RKO (cell line): ENCODE measurements at places on chromosomes 4 and X.

DNA sequence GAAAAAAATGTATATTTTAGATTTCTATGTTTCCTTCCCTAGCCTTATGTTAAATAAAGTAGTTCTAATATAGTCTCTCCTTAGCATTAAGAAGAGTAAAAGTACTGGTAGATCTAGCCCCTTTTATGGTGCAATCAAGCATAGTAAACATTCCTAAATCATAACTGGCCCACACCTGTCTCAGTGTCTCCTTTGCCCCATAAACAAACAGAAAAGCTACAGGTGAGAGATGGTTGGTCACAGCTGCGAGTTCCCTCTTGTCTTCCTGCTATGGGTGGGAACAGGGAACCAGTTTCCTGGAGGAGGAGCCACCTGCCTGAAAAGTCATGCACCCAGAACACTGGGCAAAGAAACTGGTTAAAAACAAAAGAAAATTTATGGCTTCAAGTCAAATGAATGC lies 16.6 kb downstream of the SOWAHB start:
- no peak for DNase-seq

GRCh38 chr4:110533940-110534339 lies 58.0 kb downstream of the ENPEP start:
- DNase-seq, result peak; percentile 86

DNA sequence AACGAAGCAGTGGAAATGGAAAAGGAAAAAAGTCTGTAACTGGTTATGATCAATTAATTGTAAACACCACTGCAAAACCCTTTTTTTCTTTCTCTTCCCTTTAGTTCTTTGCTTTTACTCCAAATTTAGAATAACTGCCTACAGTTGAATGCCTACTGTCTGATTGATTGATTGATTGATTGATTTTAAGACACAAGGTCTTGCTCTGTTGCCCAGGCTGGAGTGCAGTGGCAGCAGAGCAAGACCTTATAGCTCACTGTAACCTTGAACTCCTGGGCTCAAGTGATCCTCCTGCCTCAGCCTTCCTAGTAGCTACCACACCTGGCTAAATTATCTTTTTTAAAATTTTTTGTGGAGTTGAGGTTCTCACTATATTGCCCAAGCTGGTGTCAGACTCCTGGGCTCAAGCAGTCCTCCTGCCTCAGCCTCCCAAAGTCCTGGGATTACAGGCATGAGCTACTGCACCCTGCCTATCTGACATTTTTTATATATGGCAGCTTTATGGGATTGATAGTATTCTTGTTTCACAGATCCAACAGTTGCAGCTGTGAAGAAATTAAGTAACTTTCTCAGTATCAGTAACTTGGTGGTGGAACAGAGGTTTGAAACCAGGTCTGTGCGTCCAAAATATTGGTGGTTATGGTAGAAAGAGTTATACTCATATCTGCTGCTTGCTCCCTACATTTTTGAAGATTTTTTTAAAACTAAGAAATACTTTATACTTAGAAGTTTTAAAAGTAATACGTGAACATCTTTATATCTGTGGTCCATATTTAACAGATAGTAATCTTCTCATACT lies 12.4 kb downstream of the UBE2K start:
- DNase-seq, result no peak

- peak; percentile 67 for DNase-seq
These were observed 6.8 kb upstream of the TCEANC start for GRCh38 chrX:13646154-13646549.

DNA sequence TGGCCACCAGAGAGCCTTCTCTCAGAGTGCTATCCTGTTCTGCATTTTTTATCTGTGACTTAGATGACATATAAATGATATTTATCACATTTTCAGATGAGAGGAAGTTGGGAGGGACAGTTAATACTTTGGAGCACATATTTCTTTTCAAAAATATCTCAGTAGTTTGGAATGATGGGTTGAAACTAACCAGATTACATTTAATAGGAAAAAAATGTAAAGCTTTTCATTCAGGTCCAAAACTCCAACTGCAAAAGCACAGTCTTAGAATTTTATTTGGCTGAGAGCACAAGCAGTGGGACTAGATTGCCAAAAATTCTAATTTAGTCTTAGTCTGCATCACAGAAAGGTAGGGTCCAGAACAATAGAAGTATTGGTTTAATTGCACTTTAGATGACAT lies 248.2 kb upstream of the TEX13A start:
- DNase-seq, result no peak

DNA sequence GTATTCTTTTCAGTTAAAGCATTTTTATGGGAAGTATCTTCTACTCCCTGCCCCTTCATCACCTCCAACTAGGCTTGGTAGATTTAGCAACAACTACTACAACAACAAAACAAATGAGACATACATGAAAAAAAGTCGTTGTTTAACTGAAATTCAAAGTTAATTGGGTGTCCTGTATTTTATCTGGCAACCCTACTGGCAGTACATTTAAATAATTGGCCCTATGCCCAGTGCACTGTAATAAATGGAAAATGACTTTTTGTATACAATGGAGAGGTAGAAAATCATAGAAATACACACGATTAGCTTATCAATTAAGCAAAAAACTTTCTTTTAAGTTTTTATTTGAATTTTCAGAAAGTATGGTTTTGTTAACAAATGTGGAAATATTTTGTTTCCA lies 21.4 kb upstream of the CLGN start:
- no peak for DNase-seq

GRCh38 chrX:97847885-97848679 lies 964.4 kb downstream of the RPA4 start:
- DNase-seq, result no peak

GRCh38 chr4:21826071-21826470 lies 122.5 kb downstream of the KCNIP4 start:
- DNase-seq, result no peak

DNA sequence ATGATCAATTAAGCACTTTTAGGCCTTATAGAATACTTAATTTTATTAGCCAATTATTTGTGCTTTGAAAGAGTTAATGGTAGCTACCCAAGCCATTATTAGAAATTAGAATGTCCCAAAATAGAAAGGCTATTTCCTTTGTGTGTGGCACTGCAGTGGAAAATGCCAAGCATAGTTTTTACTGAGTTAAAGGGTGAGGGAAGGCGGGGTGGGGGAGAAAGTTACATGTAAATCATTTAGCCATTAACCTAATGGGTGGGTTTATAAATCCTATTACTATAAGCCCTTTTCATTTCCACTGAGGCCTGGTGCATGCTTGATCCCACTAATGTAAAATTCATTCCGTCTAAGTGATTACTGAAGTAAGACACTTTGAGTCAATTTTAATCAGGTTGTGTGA lies 105.8 kb downstream of the POLA1 start:
- no peak for DNase-seq

DNA sequence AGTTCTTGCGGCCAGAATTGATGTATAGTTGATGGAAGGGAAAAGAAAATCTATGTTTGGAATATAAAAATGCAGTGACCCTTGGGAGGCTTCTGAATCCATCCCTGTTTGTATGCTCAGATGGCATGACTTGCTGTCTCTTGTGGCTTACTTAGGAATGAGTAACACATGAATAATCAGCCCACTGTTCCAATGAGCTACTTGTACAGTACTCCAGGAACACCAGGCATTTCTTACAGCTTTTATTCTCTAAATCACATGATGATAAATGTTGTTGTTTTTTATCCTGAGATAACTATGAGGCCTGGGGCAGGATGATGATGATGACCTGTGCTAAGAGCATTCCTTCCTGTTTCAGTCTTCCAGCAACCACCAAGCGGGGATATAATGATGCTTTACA lies 18.9 kb downstream of the TMPRSS11E start:
- DNase-seq, result peak; percentile 75

- DNase-seq, result peak; percentile 55
These were observed 5.7 kb downstream of the ELK1 start for GRCh38 chrX:47644557-47645091.

DNA sequence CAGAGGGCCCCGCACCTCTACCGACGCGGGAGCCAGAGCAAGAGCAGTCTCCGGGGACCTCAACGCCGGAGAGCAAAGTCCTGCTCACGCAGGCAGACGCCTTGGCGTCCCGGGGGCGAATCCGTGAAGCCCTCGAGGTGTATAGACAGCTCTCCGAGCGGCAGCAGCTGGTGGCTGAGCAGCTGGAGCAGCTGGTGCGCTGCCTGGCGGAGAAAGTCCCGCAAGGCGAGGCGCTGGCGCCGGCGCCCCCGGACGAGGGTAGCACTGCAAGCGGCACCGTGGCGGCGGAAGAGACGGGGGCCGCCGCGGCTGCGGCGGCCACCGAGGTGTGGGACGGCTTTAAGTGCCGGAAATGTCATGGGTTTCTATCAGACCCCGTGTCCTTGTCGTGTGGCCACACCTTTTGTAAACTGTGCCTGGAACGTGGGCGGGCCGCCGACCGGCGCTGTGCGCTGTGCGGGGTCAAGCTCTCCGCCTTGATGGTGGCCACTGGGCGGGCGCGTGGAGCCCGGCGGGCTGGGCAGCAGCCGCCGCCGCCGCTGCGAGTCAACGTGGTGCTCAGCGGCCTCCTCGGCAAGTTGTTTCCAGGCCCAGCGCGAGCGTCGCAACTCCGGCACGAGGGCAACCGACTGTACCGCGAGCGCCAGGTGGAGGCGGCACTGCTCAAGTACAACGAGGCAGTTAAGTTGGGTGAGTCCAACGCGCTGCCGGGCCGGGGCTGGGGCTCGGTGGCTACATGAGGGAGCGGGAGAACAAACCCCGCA lies 672 bp downstream of the LONRF3 start:
- DNase-seq, result peak; percentile 36

GRCh38 chrX:101397779-101398178 lies 7.0 kb downstream of the RPL36A start:
- DNase-seq, result no peak

DNA sequence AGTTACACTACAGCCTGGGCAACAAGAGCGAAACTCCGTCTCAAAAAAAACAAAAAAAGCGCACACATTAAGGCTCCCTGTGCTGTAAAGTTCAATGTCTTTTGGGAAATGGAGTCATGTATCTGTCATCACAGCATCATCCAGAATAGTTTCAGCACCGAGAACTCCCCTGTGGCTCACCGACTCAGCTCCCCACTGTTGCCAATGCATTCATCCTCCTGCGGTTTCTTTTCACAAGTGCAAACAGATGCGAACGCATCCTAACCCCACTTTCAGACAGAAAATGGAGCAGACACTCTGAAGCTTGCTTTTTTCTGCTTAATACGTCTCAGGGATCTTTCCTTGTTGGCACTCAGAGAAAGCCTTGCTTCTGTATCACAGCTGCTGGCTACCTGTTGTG lies 13.8 kb upstream of the SH3TC1 start:
- peak; percentile 40 for DNase-seq

GRCh38 chrX:69285881-69286564 lies 120.8 kb upstream of the PJA1 start:
- peak; percentile 19 for DNase-seq

DNA sequence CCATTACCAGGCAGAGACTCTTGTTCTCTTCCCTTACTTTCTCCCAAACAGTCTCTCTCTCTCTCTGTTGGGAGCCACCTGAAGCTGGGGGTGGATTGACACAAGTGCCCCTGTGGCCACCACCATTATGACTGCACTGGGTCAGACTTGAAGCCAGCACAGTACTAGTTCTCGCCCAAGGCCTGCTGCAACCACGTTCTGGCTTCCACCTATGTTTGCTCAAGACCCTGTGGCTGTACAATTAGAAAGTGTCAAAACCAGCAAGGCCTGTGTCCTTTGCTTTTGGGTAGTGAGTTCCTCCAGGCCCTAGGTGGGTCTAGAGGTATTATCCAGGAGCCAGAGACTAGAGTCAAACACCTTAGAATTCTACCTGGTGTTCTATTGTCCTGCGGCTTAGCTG lies 31.0 kb downstream of the MAGED2 start:
- DNase-seq, result no peak
